ENCODE measurements at places on chromosomes 1 and 21.

- no peak for DNase-seq
Observed at GRCh38 chr1:26060832-26061574, 6.4 kb downstream of the TRIM63 start.

- DNase-seq = no peak
Observed at GRCh38 chr1:38640371-38640770, 219.2 kb downstream of the RRAGC start.

DNA sequence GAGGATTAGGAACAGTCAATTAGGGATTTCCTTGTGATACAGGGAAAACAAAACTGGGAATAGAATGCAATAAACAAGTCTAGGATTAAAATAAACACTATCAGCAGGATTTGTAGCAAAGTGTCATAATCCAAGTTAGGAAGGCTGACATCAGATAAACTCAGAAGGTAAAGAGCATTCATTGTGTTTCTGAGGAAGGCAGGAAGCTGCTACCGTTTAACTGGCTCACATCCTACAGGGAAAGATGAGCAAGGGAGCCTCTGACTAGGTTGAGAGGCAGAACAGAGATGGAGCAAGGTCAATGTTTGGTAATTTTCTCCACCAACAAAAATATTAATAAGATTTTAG is 124.7 kb downstream of the POU2F1 start:
- DNase-seq = no peak

- no peak for DNase-seq
Observed at GRCh38 chr1:51948491-51948915, 42.0 kb downstream of the RAB3B start.

GRCh38 chr21:18164933-18165332 is 79.7 kb upstream of the CHODL start:
- no peak for DNase-seq

DNA sequence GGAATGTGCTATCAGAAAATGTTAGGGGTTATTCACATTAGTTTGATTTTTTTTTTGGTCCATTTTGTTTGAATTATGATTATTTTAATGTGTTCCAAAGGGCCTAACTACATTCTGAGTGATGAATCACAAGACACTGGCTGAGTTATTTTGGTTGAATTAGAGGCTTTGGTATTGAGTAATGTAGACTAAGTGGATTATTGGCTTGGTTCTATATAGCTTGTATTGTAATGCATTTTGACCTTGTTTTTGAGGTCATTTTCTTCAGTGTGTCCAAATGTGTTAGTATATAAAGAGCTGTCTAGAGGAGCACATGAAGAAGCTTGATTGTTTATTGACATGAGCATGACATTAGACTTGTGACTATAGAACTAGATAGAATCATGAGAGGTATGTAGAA is 3.4 kb downstream of the ZNF326 start:
- DNase-seq = no peak
